ENCODE measurements at places on chromosomes 3 and 15. TPM values are rescaled to one million over a fixed set of nuclear protein-coding genes. Genes with fewer than 3 reads are reported as not detected.
A peak's percentile ranks its signal among the peaks of the same experiment; 100 is the strongest.

GRCh38 chr3:114078126-114078525 lies 21.6 kb downstream of the QTRT2 start:
- no peak for DNase-seq

GRCh38 chr3:64444490-64445108 lies 219.3 kb upstream of the PRICKLE2 start:
- DNase-seq, result no peak

DNA sequence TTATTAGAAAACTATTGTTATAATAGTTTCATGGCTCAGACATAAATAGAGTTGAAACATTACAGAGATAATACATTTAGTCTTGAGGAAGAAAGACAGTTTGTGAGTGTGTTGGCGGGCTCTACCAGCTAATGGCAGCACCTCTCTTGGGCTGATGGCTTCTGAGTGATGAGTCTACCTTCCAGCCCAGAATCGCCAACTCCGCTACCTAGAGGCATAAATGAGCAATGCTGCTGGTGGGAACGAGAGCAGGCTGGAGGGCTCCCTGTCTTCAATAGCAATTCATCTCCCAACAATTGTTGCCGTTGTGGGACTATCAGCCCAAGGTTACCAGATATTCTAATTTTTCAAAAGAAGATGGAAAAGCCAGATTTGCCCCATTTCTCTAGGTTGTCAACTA lies 388.7 kb downstream of the FOXP1 start:
- no peak for DNase-seq

DNA sequence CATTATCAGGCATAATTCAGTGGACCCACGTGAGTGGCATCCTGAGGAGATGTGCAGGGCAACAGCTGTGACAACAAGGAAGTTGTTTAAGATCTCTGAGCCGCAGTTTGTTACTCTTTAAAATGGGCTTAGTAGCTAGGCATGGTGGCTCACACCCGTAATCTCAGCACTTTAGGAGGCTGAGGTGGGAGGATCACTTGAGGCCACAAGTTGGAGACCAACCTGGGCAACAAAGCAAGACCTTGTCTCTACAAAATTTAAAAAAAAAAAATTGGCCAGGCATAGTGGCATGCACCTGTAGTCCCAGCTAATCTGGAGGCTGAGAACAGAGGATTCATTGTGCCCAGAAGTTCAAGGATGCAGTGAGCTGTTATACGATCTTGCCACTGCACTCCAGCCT lies 12.2 kb downstream of the SUCLG2 start:
- DNase-seq, result no peak

DNA sequence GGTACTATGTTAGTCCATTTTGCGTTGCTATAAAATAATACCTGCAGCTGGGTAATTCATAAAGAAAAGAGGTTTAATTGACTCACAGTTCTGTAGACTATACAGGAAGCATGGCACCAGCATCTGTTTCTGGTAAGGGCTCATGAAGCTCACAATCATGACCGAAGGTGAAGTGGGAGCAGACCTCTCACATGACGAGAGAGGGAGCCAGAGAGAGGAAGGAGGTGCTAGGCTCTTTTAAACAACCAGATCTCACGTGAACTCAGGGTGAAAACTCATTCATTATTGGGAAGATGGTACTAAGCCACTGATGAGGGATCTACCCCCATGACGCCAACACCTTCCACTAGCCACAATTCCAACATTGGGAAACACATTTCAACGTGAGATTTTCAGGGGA lies 301.7 kb upstream of the MDFIC2 start:
- no peak for DNase-seq

DNA sequence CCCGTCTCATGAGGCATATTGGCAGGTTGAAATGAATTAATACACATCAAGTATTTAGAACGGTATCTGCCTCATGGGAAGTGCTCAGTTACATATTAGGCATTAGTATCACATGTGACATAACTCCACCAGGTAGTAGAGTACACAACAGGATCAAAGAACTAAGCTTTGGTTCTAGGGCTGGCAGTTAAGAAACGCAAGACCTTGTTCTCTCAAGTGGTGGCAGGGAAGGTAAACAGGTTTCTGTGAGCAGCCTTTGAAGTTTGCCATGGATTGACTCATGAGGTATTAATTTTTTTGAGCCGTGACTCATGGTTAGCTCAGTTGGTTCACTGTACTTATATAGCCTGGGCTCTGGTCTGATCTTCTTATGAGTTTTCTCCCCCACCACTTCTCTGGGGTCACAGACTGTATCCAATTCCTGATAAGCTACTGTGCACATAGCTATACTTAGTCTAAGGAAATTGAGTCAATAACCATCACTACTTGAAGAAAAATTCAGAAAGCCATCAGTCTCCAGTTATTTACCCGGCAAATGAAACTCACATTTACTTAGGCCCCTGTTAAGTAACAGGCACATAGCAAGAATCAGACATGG lies 155.6 kb upstream of the STT3B start:
- DNase-seq, result no peak

DNA sequence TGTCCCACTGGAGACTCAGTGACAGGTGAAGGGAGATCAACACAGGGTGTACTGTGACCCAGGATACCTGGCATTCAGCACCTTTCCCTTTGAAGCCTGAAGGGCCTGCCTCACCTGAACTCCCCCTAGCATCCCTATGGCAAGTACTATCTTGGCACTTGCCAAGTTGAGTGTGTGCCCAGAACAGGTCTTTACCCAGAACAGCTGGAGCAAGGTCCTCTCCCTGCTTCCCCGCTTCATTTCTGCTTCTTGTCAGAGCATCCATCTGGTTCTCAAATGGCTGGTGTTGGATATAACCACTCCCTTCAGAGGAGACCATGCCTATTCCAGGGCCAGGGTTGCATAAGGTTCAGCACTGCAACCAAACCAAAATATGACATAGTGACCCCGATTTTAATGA lies 73.0 kb downstream of the FAM43A start:
- no peak for DNase-seq

GRCh38 chr3:21795921-21796320 lies 44.9 kb upstream of the ZNF385D start:
- no peak for DNase-seq

DNA sequence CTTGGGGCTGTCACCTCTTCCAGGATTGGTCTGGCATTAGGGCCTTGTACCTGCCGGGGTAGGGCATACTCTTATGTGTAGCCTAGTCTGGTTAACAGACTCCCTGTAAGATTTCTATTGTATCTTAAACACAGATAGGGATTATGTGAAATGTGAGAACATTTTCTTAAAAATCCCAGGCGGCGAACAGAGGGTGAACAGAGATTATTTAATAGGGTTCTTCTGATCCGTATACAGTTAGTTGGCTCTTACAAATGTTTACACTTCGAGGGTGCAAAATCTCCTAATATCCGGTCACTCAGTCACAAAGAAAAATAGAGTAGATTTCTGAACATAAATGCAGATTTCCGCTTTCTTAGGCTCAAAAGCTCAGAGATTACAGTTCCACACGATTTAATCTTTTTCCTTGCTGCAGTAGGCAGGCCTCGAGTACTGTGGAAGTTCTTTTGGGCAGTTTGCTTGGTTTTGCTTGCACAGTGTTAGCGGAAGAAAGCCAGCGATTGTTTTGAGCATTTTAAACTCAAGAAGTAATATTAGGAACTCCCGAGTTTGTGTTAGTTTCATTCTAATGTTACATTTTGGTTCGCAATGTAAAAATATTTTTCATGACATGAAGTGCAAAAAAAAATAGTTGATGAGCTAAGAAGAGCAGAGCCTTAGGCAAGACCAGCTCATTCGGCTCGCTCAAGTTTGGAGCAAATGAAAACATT lies 993 bp downstream of the PLCL2 start:
- no peak for DNase-seq

DNA sequence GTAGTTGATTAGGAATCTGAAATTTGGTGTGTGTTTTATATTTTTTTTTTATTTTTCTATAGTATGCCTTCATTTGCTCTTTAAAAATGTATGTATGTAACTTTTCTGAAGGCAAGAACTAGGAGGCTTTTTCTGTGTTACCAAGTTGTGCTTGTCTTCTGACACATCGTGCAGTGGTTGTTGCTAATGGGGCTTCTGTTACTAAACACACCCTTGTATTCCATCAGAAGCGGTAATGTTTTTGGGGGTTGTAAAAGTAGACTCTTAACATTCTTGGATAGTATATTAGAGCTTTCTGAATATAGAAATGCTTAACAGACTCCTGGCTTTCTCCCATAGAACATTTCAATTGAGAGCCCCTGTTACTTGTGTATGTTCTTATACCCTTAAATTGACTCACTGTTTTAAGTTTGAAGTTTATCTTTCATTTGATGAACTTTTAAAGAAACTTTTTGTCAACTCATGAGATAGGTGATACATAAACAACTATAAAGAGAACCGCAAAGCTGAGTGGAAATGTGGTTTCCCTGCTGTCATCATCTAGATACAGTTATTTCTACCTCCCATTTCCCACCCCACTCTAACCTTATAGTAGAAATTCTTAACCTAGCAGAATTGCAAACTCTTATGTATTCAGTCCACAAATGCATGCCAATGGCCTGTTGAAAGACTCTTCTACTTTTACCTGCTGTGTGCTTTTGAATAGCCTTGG lies 2.5 kb downstream of the TIPARP start:
- no peak for DNase-seq

- no peak for DNase-seq
Observed at GRCh38 chr15:79623488-79623887, 191.4 kb downstream of the MINAR1 start.

DNA sequence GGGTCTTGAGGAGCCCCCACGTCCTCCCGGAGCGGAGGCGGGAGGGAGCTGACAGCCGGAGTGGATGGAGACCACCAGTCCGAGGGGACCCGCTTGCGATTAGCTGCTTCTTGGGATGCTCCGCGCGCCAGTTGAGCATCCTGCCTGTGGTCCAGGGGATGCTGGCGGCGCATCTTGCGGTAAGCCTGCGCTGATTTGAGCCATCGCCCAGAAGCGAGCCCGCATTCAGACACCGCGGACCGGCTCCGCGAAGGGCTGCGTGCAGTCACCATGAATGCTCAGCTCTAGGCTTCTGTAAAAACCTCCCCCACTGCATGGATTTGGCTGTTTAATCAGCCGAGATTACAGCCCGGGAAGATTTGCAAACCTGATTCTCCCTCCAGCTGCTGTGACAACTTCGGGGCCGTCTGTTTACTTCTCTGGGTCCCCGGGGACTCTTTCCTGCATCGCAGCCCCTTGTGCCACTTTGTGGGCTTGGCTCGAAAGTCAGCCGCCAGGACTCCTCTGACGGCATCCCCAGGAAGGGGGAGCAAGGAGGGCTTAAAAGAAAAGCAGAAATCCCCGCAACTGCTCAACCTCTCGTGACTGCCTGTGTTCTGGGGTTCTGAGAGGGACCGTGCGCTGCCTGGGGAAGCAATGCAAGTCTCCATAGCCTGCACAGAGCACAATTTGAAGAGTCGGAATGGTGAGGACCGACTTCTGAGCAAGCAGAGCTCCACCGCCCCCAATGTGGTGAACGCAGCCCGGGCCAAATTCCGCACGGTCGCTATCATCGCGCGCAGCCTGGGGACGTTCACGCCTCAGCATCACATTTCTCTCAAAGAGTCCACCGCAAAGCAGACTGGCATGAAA lies 171.1 kb downstream of the KCNAB1 start:
- no peak for DNase-seq

- DNase-seq, result no peak
Observed at GRCh38 chr3:150407051-150407807, 869 bp upstream of the TSC22D2 start.

GRCh38 chr3:138349926-138350665 lies 1.7 kb downstream of the MRAS start:
- no peak for DNase-seq

- no peak for DNase-seq
Observed at GRCh38 chr15:26662283-26662682, 110.6 kb downstream of the GABRB3 start.

- no peak for DNase-seq
Observed at GRCh38 chr3:16432714-16433113, 80.8 kb downstream of the RFTN1 start.

DNA sequence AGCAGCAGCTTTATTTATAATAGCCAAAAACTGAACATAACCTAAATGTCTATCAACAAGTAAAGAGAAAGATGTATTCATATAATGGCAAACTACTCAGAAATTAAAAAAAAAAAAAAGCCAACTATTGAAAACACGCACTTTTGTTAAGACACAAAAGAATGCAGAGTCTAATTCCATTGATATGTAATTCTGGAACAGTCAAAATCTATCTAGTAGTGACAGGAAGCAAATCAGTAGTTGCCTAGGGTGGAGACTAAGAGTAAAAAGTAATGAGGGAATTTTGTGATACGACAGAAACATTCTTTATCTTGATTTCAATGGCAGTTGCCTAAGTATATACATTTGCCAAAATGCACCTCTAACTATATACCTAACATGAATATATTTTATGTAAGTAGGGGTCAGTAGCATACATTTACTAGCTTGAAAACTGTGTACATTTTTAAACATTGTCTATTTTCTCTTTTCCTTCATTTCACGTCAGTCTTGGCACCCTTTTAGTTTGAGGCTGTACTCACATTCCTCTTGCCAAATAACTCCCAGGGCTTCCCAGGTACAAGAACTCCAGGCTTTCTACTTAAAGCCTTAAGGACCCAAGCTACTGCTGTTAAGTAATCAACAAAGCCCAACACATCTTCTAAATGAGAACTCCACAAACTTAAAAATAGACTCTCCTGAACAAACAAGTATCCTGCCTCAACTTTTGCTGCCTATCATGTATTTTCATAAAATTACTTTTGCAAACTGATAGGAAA lies 54.7 kb downstream of the ADAM10 start:
- no peak for DNase-seq

GRCh38 chr3:114712728-114713492 lies 419.1 kb downstream of the TIGIT start:
- no peak for DNase-seq

DNA sequence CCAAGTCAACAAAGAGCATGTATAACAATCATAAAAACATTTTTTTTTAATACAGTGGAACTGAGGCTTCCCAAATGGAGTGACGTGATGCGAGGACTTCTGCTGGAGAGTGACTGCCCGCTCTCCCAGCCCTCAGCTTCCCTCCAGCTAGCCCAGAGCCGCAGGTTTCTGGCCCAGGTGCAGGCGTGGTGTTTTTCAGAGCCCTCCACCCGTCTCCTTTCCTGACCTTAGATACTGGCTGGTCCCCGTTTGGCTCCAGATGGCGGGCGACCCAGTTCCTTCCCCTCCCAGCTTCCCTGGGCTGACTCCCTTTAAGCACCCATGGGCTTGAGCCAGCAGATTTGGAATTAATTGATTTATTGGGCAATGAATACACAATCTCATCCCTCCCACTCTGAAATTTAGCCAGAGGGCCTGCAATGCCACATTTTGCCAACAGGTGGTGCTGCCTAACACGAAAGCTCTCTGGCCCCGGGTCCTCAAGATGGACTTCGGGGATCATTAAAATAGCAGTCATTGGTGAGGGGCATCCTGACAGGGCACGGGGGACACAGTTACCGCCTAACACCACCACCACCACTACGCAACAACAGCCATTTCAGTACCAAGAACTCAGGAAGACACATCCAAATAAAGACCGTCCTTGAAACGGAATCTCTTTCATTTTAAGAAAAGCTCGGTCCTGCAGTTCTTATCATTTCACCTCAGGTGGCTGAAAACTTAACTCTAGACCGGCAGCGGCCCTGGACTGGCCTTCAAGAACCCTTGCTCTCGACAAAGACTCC lies 47.5 kb upstream of the MUC4 start:
- DNase-seq, result peak; percentile 85

MYNN gene
- 19.9 TPM for total RNA-seq

IGF2BP2 gene
- 52.2 TPM for total RNA-seq

TMOD2 gene
- total RNA-seq, result 148 TPM

LRRC31 gene
- not detected for total RNA-seq

COL6A5 gene
- total RNA-seq, result not detected

NR2E3 gene
- not detected for total RNA-seq

TRIM59 gene
- total RNA-seq, result 1.4 TPM

SLC51A gene
- 0.58 TPM for total RNA-seq

FGF12 gene
- 3.2 TPM for total RNA-seq

All from sciatic nerve (tissue), 2 donors.